ENCODE measurements at places on chromosomes 13 and 19. TPM values are rescaled to one million over a fixed set of nuclear protein-coding genes. Genes with fewer than 3 reads are reported as not detected.

- DNase-seq = no peak
Measured at GRCh38 chr19:42293540-42293939, 8.4 kb upstream of the PRR19 start.

GRCh38 chr13:37453246-37453645 is 145.3 kb downstream of the POSTN start:
- DNase-seq = no peak

DNA sequence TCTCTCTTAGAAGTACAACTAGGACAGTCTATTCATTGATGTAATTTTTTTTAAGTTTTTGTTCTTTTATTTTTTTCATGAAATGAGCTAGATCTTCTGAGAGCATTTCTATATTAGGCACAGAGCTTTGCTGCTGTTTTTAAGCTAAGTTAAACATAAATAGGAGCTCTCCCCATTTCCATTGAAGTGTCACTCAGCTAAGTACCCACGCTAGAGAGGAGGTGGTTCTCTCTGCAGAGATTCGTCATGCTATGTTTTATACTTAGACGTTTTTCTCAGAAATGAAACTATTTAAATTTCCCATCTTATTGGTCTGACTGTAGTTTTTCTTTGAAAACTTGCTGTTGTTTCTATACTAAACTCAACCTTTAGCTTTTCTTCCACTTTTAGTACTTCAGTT is 271.5 kb downstream of the PCDH9 start:
- DNase-seq = no peak

DNA sequence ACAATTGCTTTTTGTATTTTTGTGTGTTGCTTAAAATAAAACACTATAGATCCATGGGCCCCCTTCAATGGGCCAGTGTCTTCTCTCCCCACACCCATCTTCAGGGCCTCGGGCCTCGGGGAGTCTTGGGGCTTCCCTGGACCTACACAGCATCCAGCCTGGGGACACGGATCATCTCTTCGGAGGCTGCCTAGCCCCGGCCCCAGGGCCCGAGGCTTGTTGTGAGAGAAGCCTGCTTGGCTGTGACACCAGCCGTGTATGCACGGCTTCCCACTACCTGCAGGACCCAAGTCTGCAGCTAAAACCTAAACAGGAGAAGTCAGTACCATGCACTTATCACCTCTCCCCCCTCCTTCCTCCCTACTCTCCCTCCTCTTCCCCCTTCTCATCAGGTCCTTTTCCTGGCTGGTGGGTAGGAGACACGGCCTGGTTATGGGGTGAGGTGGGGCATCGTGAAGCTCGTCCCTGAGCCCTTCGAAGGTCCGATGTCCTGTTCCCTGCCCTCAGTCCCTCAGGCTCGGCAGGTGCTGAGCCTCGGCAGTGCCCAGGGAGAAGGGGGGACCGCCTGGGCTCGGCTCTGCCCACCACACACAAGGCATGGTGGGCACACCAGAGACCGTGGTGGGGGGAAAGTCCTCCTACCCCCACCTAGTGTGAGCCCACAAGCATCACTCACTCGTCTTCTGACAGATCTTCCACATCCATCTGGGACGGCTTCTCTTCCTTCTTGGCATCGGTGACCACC is 9.5 kb downstream of the C13orf46 start:
- no peak for DNase-seq

DNA sequence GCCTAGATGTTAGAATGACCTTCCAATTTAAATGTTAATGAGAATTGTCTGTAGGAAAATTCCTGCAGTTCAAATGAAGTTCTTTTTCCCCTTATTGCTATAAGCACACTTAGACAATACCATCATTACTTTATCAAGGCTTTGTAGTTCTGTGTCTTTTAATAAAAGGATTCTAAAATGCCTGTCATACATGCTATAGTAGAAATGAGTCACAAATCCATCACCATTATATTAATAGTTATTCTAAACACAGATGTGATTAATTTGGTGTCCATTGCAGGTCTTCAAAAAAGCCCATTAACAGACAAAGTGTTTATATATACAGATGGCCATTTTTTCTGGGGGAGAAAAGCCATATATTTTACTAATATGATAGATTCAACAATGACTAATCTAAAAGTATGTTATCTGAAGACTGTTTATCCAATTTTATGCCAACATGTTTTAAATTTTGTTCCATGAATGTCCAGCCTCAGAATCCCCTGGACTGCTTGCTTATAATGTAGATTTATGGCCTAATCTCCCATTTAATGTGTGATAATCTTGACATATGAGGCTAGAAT is 1678.3 kb upstream of the PCDH20 start:
- DNase-seq = no peak

DNA sequence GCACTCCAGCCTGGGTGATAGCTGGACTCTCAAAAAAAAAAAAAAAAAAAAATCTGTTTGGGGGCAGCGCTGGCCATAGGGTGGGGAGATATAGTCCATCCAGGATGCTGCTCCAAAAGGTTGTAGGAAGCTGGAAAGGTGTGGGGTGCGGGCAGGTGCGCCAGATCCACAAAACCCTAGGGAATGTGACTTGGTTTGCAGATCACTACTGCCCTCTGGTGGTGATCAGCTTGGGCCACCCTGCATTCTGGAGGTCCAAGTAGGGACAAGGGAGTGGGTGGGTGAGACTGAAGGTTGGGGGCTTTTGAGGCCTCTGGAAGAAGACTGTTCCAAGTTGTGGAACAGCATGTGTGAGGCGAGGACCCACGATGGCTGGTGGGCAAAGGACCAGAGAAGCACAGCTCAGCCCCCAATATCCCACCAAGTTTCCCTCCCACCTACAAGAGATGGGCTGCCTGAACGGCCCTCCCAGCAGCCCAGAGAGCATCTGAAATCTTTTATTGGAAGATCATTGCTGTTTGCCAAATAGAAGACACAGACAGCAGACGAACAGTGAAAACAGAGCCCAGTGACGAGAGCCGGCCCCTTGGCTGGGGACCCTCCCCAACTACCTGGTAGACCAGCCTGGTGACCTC is 10.4 kb upstream of the TYK2 start:
- peak; percentile 75 for DNase-seq

DNA sequence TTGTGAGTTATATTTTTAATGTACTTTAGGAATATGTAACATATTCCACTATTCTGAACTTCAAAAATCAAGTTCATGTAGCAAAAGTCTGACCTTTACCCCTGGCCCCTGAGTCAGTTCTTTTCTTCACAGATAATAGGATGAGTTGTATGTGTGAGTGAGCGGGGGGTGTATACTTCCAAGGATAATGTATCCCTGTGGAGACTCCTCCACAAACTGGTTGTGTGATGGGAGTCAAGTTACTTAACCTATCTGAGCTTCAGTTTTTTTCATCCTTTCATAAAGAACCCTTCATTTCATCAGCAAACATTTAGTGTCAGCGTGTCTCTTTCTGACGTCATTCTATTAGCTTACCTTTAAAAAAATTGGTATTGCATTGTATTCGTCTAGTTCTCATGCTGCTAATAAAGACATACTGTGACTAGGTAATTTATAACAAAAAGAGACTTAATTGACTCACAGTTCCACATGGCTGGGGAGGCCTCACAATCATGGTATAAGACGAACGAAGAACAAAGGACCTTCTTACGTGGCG is 288.1 kb upstream of the GPC6 start:
- DNase-seq = no peak

GRCh38 chr13:105732806-105733529 is 802.5 kb downstream of the EFNB2 start:
- DNase-seq = no peak

DNA sequence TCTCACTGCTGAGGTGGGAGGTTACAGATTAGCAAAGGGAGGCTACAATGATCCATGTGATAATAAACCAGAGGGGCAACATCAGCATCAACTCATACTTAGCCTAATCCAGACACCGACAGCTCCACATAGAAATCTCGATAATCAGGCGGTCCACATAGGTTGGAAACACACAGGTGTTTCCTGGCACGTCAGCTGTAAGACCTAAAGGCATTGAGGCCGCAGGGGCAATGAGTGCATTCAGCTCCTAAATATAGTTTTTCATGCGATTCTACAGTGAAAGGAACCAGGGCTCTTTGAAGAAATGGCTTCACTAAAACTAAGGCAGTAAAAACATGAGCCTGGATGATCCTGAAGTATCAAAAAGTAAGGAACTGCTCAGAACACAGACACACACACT is 19.3 kb downstream of the PLPP2 start:
- DNase-seq = no peak

DNA sequence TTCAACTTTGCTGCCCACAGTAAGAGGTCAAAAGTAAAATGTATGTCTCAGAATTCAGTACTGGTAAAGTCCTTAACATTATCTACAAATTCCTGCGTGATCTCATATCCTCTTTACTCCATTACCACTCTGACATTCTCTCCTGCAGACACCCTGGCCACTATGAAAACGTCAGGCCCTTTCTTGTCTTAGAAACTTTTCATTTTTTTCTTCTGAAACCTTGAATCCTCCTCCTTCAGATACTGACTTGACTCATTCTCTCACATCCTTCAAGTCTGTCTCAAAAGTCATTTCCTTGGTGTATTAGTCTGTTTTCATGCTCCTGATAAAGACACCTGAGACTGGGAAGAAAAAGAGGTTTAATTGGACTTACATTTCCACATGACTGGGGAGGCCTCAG is 262.3 kb downstream of the POU4F1 start:
- DNase-seq = no peak

GRCh38 chr13:59305896-59306295 is 857.8 kb downstream of the DIAPH3 start:
- no peak for DNase-seq

DNA sequence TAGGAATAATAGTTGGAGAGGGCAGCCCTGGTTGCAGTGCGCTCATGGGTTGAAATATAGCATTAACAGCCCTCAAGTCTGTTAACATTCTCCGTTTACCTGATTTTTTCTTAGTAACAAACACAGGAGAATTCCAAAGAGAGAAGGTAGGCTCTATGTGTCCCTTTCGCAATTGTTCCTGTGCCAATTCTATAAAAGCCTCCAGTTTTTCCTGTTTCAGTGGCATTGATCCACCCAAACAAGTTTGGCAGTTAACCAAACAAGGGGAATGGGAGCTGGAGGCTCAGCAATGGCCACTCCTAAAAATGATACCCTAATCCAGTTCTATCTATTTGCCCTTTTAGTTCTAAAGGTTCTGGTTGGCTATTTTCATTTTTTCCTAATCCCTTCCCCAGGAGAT is 151.6 kb downstream of the ZNF486 start:
- no peak for DNase-seq

DNA sequence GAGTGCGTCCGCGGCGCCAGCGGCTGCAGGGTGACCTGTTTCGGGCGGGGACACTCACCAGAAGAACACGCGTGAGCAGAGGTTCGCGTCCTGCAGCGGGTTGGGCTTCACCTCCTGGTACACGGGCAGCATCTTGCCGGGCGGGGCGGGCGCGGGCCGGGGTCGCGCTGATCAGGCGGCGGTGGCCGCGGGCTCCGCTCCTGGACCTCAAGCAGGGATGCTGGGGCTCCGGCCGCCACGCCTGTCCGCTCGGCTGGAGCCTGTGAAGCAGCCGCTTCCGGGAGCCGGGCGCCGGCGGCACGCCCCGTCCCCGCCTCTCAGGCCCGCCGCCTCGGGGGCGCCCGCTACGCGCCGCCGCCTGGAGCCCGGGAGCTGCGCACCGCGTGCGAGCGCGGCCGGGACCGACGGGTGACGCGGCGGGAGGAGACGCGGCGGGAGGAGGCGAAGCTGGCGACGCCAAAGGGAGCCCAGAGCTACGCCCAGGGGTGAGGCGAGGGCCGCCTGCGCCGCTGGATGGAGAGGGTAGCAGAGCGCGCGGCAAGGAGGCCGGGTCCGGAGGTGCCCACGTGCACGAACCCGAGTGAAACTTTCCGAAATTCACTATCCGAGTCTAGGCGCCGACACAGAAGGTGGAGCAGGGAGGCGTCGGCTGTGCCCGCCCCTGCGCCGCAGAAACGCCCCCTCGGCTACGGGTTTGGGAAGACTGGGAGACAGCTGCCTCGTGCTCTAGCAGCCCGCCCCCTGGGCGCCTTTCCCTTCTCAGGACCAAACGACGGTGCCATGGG is at the start of gene ABCC4:
Gene ABCC4, minus strand, starts transcription at position 269 of the 785 bp plus-strand sequence. Its CDS starts 137 bp downstream, at position 132.
- peak; percentile 63 for DNase-seq

The ATP8A2 gene
- 0.08 TPM for total RNA-seq

The ZNF730 gene
- not detected for total RNA-seq

The SDHAF1 gene
- total RNA-seq = 34.9 TPM

The KL gene
- total RNA-seq = 2.4 TPM

All from right atrium auricular region (tissue), 2 donors.